Stimulated activated CD4-positive, alpha-beta T cell treated with anti-CD3 and anti-CD28 coated beads, Interleukin-1b, Interleukin-23, amount 100 ng/mL, for 24 hours (primary cell): ENCODE measurements at places on chromosomes 4 and X.

- no peak for DNase-seq
These were observed 296.9 kb downstream of the INPP4B start for GRCh38 chr4:142549248-142549647.

GRCh38 chr4:109295081-109295480, 7.4 kb downstream of the COL25A1 start:
- no peak for DNase-seq

- DNase-seq, result no peak
These were observed 647.0 kb upstream of the PCDH7 start for GRCh38 chr4:30073011-30073710.

DNA sequence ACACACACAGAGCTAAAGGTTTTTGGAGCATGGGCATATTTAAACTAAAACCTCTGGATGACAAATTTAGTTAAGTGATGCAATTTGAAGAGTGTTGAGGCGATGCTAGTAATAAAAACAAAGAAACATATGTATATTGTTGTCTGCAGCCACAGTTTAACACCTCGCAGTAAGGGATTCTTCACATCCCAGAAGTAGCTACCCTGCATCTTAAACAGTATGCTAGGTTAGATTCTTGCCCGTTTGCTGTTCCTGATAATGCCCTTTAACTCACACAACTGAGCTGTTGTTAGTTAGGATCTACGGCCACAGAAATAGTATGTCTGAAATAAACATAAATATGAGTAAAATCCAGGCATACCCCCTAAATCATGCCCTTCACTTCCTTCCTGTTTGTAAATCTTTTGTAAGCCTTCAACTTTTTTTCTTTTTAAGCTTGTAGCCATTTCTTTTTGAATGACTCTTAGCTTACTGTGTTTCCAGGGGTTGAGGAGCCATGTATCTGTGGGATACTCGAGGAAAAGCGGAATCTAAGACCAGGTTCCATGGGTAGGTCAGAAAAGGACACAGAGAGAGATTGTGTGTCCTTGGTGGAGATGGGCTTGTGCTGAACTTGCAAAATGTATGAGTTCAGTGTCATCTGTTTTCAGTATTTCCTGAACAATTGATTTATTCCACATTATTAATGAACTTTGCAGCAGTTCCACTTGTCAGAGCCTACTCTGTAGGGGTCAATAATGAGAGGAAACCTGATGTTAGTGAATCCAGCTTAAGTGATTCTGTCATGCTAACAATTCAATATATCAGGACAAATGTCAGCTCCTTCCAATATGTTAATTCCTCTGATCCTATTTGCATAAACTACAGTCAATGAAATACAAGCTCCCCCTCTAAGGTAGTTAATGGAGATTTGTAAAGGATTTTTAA, 349.6 kb downstream of the GPAT3 start:
- no peak for DNase-seq

DNA sequence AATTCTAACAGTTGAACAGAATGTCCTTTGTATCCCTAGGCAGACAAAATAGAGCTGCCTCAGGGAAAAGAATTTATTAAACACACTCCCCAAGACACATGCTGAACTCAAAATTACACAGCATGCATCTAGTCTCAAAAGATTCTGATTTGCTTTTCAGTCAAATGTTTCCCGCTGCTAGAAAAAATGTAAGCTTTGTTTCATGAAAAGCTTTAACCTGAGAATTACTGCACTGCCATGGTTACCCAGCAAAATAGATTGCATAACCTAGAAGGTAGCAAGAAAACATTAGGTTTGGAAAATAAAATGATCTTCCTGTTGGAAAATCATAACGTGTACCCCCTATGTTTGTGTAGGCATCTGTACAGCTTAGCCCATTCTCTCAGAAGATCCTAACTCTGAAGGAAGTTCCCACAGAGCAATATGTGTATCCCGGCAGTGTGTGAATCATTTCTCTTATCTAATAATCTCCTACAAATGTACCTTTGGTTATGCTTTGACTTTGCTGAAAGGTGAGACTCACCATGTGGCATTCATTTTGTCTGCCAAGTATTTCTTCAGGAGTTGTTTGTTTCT, 646.9 kb downstream of the STPG2 start:
- DNase-seq, result no peak

DNA sequence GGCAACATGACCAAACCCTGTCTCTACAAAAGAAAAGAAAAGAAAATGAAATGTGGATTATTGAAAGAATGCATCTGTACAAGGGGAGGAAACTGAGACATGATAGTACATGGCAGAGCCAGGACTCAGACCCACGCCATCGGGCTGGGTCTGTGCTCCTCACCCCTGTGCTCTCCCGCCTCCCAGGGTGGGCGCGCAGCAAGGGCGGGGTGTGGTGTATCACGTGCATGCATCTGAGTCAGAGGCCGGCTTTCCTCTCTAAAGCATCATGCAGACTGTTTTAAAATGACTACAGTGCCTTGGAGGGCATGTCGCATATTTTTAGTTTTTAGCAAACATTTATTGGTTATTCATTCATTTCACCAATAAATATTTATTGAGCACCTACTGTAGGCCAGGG, 47.8 kb downstream of the HTT-AS start:
- DNase-seq, result no peak

DNA sequence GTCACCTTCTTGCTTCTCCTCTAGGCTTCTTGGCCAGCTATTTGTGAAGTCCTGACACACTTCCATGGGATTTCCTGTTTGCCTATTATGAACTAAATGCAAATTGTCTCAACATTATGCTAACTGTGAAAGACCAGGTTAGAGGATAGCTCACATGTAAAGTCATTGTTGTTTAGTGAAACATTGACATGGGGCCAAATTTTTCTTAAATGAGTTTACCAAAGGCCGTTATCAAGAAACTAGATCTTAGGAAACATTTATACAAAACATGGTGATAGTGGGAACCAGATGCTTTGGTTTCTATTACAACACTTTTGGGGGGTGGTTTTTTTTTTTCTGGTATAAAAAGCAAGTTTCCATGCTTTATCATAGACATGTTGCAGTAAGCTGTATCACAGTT, 466.8 kb upstream of the FAM241A start:
- no peak for DNase-seq

- DNase-seq, result no peak
These were observed at the start of gene MSL3 for GRCh38 chrX:11757719-11758399. Gene MSL3, plus strand, starts transcription at chrX:11758237. Its CDS starts 27 bp downstream, at chrX:11758264.

GRCh38 chrX:131828482-131828881, 194.6 kb upstream of the STK26 start:
- no peak for DNase-seq

GRCh38 chrX:41981481-41982013, 58.2 kb upstream of the CASK start:
- DNase-seq, result no peak

DNA sequence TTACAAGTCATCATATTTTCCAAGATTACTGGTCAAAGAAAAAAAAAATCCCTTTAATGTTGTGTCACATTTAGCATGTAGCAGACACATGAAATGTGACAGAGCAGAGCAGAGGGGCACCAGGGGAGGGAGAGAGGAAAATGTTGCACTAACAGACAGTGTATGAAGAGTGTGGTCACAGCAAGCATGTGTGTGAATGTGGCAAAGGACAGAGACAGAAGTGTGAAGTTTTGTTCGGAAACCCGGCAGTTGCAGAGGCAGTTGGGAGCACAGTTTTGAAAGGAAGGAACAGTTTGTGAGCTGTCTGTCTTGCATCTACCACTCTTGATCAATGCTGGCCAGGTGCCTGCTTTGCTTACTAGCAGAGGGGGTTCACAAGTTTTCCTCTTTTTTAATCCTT, 83.9 kb upstream of the MAP3K15 start:
- DNase-seq, result no peak

DNA sequence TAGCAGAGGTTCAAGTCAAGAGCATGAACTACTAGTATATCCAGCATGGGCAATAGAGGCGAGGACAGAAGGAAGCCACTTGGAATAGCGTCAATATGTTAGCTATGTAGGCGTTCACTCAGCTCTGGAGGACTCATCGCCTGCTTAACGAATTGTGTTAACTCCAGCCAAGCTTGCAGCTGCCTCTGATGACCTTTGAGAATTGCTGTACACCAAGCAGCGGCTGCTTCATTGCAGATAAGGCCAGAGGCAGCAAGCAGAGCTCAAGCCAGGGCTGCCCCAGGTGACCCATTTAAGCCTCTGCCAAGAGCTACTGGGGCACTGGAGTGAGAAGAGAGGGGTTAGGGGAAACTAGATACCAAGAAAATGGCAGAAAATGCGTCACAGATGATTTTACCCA, 160.2 kb upstream of the IGFBP7 start:
- no peak for DNase-seq

- DNase-seq, result no peak
These were observed 13.4 kb upstream of the RP2 start for GRCh38 chrX:46823481-46823880.

GRCh38 chr4:153713866-153714646, 30.0 kb downstream of the TLR2 start:
- no peak for DNase-seq
